ENCODE measurements at places on chromosomes 12 and 14.

DNA sequence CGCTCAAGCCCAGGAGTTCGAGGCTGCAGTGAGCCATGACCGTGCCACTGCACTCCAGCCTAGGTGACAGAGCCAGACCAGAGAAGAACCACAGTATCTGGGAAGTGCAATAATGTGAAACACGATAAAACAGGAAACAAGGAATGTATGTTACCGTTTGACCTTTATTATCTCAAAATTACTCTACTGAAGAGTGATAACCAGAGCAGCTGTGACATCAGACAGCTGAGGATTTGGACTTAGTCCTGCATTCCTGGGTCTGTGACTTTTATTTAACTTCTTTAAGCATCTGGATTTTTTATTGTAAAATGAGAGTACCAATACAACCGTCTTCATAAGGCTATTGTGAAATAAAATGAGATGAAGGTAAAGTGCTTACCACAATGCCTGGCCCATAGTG lies 205.7 kb downstream of the EGLN3 start:
- no peak for DNase-seq

DNA sequence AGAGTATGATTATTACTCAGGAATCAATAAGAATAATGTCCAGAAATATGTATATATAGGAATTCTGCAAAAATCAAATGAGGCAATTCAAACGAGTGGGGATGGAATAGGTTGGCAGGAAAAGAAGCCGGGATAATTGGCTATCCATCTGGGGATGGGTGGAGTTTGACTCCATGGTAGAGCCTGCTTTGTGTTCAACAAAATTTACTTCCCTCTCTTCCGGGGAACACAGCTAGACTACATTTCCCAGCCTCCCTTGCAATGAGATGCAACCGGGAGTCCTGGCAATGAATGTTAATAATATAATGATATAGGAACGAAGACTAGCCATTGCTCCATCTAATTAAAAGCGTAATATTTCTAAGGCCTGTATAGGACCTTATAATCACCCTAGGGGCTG lies 146.6 kb downstream of the EFCAB11 start:
- no peak for DNase-seq

DNA sequence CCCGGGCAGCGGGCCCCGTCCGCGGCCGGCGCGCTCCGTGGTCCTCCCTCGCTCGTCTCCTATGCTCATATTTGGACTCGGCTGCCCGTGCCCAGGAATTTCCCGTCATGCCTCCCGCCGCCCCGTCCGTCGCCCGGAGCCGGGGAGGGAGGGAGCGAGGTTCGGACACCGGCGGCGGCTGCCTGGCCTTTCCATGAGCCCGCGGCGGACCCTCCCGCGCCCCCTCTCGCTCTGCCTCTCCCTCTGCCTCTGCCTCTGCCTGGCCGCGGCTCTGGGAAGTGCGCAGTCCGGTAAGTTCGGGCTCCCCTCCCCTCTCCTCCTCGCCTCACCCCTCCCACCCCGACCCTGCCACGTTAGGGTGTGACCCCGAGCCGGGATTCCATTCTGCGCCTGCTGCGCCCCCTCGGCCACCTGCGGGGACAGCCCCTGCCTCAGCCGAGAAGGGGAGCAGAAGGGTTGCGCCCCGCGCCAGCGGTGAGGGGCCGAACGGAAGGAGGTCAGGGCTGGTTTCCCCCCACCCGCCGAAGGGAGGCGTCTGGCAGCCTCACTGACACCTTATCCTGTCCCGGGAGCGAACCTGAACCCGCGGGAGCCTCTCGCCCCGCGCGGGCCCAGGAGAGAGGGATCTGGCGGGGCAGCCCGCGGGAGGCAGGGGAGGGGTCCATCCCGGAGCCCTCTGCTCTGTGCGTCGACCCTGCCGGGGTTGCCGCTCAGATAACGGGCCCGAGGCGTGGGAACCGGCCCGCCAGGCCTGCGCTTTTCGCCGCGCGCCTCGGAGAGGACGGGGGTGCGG lies at the start of gene MSRB3:
Gene MSRB3 (plus strand): TSS at position 108 of the 793 bp plus-strand sequence. CDS start 29,897 bp downstream, outside the sequence.
- peak; percentile 94 for DNase-seq

DNA sequence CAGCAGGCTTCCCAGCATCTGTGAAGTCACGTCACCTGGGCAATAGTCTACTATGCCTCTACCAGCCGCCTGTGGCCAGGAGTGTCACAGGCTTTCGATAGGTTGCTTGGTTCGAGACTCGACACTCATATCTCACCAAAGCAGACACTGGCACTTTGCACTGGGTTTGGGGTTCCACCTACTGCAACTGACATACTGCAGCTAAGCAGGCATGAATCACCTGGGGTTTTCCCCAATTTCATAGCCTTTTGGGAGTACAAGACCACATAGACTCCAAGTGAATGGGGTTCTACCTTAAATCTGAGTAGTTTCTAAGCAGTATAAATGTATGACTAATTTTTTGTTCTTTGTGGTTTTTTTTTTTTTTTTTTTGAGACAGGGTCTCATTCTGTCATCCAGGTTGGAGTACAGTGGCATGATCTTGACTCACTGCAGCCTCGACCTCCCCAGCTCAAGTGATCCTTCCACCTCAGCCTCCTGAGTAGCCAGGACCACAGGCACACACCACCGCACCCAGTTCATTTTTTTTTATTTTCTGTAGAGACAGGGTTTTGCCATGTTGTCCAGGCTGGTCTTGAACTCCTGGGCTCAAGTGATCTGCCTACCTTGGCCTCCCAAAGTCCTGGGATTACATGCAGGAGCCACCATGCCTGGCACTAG lies 32.1 kb downstream of the DMAC2L start:
- no peak for DNase-seq

DNA sequence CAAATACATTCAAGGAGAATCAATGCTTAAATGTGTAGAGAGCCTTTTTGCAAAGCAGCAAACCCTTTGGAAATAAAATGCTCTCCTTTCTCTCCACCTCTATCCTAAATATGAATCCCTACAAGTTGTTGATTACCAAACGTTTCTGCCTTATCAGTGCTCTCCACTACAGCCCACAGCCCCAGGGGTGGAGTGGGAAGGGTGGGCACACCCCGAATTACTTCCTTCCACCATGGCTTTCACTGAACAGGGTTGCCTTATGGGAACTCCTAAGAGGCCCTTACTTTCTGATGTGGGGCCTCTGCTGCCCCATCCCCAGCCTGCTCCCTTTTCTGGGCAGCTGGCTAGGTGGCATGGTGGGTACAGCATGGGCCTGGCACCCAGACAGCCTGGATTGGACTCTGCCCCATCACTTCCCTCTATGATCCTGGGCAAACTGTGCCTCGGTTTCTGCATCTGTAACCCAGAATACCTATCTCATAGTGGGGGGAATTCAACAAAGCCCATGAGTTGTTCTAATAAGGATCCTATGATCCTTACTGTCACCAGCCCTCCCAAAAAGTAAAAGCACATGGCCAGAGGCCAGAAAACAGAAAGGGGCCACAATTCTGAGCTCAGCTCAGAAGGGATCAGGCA lies 16.1 kb downstream of the AK7 start:
- DNase-seq = no peak

GRCh38 chr14:56797003-56797568 lies 13.2 kb downstream of the OTX2 start:
- no peak for DNase-seq

DNA sequence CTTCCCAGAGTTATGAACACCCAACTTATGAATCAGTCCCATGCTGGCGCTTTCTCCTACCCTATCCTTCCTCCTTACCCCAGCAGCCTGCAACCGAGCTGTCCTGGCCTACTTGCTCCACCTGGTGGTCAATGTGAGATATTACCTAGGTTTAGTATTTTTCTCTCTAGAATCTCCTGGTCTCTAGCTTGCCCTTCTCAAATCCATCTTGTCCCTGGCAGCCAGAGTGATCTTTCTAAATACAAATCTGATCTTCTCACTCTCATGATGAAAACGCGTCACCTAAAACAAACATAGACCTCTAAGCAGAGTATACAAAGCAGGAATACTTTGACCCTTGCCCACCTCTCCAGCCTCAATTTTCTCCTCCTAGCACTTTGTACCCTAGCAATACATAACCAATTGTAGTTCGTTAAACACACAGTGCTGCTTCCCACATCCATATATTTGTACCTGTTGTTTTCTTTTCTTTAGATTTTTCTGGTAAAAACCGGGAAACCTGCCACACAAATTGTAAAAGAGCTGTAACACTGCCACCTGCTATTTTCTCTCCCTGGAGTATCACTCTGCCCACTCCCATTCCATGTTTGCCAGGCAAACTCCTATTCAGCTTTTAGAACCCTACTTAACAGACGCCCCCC lies 20.0 kb upstream of the TCP11L2 start:
- peak; percentile 80 for DNase-seq

- no peak for DNase-seq
Observed at GRCh38 chr12:93757792-93758694, 80.9 kb downstream of the CRADD start.

- peak; percentile 95 for DNase-seq
Observed at GRCh38 chr12:46963977-46964971, 115.1 kb upstream of the PCED1B start.

DNA sequence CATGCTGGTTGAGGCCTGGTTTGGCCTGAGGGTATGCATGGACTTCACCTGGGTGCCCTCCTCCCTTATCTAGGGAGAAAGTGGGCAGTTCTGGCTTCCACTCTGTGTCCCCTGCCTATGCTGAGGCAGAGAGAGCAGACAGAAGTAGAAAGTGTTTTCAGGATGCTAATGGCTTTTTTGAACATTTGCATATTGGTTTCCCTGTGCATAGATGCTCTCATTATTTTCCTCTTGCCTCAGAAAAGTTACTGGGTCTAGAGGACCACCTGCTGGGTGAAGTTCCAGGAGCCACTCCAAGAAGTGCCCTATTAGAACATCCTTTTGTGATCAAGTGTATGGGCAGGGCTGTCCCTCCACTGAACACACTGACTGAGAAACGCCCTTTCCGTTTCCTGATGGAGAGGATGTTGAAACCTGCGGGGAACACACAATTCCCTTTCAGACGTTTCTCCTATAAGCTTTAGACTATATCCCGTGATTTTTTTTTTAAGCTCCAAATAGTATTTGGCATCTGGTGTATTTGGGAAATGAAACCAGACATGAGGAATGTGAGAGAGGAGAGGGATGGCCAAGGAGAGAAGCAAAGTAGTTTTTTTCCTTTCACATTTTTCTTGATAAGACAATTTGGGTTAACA lies 66.6 kb downstream of the DAAM1 start:
- DNase-seq = no peak

DNA sequence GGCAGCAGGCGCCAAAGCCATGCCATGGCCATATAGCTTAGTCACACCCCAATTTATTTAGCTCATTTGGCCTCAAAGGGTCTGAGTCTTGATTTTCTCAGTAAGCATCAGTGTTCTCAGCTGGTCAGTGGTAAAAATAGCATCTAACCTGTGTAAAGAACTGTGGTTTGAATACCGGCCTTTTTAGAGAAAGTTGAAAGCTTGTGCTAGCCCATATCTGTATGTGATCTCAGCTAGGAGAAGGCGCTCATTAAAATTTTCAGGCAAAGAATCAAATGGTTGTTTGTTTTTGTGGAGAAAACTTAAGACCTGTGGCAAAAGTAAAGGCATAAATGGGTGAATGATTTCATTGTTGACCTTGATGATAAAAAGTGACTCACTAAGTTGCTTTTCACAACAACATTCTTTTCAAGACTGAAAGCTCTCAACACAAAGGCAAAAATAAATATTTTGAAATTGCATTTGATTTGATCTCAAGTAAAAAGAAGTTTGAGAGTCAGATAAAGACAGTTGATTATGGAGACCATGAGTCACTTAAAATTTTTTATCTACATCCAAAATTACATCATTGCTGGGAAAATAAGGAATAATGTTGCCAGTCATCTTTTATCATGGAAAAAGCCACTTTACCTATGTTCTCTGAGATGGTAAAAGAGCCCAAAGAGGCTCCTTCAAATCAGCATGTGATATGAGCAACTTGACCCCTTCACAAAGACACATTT lies 128.5 kb upstream of the RGS6 start:
- no peak for DNase-seq

DNA sequence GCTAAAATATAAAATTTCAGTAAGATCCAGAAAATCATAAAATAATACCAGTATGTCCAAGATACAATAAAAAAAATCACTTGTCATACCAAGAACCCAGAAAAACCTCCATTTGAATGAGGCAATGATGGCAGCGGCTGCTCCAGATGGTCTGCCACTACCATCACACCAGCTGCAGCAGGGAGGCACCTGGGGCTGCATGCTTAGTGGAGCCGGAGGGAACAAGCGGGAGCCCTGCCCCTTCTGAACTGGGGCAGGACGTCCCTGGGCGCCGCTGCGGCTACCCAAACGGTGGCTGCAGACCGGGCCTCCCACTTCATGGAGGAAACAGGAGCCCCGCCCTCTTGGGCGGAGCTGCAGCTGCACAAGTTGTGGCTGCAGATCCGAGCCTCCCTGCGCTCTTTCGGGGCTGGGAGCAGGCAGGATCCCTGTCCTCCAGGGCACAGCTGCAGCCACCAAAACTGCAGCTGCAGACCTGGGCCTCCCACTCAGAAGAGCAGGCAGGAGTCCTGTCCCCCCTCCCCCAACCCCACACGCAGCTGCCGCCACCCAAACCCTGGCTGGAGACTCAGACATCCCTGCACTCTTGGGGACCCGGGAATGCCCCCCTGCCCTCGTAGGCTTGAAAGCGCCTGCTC lies 36.1 kb upstream of the OR5AU1 start:
- DNase-seq = peak; percentile 93

DNA sequence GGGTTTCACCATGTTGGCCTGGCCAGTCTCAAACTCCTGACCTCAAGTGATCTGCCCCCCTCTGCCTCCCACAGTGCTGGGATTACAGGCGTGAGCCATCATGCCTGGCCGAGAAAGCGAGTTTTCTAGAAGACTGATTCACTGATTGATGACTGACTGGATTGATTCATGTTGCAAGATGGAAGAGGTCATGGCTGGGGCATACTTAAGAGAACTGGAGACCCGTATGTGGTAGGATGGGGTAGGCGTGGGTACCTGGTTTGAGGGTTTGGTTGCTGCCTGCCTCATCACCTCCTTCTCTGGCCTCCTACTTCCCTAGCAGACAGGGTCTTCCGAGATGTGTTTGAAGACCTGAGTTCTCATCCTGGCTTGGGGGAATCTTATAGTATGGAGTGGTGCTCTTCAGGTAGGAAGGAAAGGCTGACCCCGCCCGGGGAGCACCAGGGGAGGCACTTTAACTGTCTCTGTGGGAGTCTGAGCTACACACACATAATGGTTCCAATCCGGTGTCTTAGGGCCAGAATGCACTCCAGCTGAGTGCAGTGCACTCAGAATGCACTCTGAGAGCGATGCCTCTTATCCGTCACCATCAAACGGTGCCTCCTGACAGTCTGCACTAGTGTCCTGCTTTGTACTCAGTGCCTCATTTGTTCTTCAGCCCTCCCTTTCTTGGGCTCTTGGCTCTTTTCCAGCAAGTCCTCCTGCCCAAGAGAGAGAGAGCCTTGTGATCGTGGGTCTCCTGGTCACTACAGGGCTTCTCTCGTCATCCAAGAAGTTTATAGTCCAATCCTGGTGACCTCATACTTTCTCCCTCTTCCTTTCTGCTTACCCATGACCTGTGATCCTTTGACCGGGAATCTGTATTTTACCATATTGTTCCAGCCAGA lies 19.7 kb downstream of the PLEKHG3 start:
- peak; percentile 80 for DNase-seq

GRCh38 chr12:26179826-26180225 lies 15.5 kb upstream of the SSPN start:
- DNase-seq = no peak

- DNase-seq = peak; percentile 57
Observed at GRCh38 chr12:91326058-91327027, 143.7 kb upstream of the DCN start.

Measured in islet precursor cell (in vitro differentiated cells).